ENCODE measurements at places on chromosomes 5 and 9.

DNA sequence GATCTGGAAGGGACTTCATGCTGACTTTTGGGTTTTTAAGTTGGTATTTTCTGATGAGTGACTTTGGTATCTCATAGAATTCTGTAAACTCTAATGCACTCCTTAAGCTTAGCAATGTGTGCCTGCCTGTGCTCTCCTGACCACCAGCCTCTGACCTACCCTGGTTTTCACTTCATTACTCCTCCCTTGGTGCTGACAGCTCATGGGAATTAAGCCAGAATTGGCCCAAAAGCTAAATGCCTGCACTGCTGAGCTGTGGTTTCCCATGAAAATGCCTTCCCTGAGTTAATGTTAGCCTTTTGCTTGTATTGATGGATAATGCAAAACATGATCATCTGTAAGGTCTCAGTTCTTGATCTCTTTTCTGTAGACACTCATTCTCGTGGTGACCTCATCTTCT lies 308.0 kb downstream of the DOCK8 start:
- no peak for DNase-seq

DNA sequence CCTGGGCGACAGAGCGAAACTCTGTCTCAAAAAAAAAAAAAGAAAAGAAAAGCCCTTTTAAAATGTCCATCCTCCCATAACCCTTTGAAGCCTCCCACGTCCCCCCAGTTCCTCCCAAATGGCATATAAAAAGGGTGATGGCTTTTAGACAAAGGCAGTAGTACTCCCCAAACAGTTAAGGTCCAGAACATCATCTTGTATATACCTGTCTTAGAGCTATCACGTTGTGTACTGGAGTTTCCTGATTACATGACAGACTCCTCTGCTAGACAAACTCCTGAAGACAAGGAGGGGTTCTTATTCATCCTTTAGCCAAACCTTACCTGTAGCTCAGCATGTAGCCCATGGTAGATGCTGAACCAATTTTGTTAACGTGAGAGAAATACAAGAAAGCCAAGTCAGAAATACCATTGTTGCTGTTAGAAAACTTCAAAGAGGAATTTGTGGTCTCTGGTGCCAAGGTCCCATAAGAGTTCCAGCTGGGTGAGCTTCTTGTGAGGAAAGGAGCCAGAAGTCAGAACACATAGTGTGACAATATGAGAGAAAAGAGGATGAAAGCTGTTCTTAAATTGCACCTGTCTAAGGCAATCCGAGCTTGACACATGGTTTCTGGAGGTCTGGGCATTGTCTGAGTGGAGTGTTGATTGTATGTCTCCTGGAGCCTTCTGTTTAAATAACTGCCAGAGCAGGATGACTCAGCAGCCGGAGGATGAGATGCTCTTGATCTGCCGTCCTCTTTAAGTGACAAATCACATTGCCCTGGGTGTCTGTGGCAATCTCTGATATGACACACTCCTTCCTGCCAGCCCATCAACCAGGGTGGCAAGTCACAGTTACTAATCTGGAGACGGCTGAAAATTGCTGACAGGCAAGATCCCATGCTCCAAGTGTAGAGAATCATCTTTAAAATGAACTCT lies 69.1 kb downstream of the ARRDC3 start:
- peak; percentile 99 for DNase-seq

DNA sequence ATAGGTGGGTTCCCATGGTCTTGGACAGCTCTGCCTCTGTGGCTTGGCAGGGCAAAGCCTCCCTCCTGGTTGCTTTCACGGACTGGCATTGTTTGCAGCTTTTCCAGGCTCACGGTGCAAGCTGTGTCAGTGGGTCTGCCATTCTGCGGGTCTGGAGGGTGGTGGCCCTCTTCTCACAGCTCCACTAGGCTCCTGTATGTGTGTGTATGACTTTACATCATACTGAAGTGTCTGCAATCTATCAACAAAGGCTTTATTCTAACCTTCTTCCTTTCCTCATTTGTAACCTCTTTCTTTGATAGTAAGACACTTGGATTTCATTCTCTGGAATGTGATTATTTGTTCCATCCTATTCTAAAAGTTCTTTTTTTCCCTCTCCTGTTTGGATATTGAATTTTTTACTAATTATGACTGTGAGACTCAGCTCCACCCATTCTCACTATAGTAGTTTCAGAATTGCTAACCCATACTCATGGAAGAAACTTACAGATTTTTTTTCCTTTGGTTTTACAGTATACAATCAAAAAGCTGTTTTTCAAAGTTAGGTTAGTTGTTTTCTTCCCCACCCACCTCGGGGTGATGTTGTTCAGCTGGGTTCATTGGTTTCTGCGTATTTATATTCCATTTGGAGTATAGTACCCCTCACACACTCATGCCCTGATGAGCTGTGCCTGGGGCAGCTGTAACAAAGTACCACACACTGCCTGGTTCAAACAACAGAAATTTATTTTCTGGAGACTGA lies 144.6 kb upstream of the OTULINL start:
- no peak for DNase-seq

GRCh38 chr5:28809811-28810750 lies 1771.7 kb upstream of the CDH9 start:
- peak; percentile 1 for DNase-seq

- DNase-seq: no peak
Measured at GRCh38 chr5:170343177-170343576, 45.6 kb upstream of the LCP2 start.

DNA sequence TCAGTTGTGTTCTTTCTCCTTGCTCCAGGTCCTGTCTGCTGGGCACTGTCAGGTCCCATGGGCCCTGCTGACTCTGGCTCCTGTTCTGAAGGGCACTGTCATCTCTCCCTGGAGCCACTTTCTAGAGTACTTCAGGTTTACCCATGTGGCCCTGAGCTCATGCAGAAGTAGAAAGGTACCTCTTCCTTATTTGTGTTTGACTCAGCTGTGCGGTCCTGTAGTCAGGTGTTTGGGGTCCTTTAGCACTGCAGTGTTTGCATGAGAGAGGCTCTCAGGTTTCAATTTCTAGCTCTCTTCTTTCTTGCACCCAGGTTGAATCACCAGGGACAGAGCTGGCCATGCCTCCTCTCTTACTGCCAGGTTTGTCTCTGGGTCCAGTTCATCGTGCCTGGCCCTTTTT lies 71.5 kb downstream of the HSPA4 start:
- no peak for DNase-seq

DNA sequence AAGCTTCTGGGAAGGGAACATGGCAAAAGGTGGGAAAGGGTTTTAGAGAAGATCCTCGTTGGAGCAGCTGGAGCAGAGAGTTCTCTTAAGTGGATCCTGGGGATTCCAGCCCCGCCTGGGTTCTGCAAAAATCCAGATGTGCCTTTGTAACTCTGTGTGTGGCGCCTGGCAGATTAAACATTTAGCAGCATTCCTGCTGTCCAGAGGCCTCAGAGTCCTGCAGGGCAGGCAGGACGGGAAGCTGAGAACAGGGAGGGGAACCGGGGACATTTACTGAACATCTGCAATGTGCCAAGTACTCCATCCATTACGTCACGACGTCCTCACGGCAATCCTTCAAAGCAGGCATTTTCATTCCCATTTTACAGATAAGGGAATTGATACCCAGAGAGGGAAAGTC lies 6.0 kb downstream of the EIF4E1B start:
- no peak for DNase-seq

GRCh38 chr5:96896806-96897205 lies 20.5 kb downstream of the ERAP2 start:
- DNase-seq: peak; percentile 88

DNA sequence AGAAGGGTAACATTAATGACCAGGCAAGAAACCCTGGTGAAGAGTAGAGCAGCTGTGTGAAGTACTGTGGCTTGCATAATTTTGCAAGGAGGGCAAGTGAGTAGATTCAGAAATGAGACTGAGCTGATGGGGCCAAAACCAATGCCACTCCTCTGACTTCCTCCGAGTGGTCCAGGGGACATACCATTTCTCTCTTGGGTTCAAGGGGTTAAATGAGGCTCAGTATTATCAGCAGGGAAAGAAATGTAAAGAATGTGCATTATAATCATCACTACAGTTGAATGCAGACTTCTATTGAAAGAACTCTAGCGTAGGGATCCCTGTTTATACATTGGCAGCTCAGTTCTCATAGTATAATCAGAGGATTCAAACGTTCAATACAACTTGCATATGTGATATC lies 9.9 kb downstream of the POLR3G start:
- DNase-seq: no peak

DNA sequence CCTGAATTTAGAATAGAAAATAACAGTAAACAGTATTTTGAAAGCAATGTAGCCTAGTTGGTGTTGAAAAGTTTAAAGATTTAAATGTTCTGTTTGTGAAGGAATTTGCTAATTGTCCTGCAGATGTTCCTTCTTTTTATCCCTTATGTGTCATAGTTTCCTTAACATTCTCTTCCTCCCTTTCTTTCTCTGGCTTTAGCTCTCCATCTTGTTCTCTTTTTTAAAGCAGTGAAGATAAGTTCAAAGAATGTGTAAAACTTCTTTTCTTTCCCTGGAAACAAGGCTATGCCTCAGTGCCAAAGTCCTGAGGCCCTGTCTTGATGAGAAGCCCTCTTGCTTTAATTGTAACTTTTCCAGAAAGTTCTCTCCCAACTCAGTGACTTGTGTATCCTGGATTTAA lies 24.4 kb upstream of the GAS1 start:
- no peak for DNase-seq

GRCh38 chr9:95249986-95250385 lies 67.5 kb downstream of the FANCC start:
- DNase-seq: no peak

DNA sequence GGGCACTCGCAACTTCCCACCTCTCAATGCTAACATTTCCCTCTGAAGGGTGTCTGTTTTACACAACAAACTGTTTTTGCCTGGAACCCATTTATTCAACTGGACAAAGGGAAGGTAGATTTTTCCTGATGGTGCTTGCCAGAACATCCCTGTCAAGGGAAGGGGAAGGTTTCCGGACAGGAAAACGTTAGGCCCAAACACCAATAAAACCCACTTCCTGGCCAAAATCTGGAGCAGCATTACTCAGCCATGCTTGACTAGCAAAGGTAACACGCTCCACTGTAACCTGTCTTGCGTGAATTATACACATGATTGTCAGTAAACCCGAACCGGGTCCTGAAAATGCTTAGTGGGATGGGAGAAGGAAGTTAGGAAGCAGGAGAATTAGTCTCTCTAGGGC lies 90.2 kb downstream of the SAXO1 start:
- no peak for DNase-seq

GRCh38 chr5:91777671-91778070 lies 394.6 kb upstream of the ARRDC3 start:
- DNase-seq: no peak

GRCh38 chr5:68528821-68529273 lies 313.3 kb downstream of the PIK3R1 start:
- DNase-seq: no peak

- DNase-seq: no peak
Measured at GRCh38 chr9:18778147-18778546, 254.9 kb downstream of the SAXO1 start.

GRCh38 chr9:69249337-69249736 lies 75.3 kb downstream of the TJP2 start:
- no peak for DNase-seq

DNA sequence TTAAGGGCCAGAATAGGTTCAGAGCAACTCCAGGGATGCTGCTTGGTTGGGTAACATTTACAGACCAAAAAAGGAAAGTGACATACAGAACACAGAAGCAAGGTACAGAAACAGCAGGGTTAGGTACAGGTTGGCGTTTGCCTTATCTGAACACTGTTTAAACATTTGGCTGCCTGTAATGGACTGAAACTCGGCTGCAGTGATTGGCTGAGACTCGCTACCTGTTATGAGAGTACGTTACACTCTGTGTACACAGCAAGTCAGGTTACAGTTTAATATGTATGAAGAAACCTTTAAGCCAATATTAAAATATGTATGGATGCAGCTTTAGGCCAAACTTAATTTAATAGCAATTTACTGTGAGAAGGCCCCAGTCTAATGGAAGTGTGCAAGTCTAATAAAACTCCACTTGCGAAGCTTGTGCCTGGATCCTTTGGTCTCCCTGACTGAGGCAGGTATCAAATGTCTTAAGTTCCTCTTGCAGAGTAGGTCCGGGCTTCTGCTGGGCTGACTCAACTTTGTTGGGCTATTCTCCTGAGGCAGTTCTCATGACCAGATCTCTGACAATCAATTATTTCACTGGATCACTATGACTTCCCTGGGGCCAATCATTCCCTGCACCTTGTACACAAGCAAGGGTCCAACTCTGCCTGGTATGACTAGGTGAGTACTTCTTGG lies 204.9 kb downstream of the ZNF462 start:
- DNase-seq: no peak

GRCh38 chr5:128646176-128646575 lies 108.1 kb upstream of the FBN2 start:
- DNase-seq: no peak

- no peak for DNase-seq
Measured at GRCh38 chr9:86407022-86407421, 52.8 kb upstream of the TUT7 start.

All from common myeloid progenitor, CD34-positive (primary cell).